Natural killer cell (primary cell): ENCODE measurements at places on chromosomes 5 and 9. TPM values are rescaled to one million over a fixed set of nuclear protein-coding genes. Genes with fewer than 3 reads are reported as not detected.

ADAMTS16 gene
- total RNA-seq, result not detected

HK3 gene
- 6.6 TPM for total RNA-seq

SPEF2 gene
- 13.1 TPM for total RNA-seq

FXN gene
- 11.5 TPM for total RNA-seq

SLC9A3 gene
- 1.1 TPM for total RNA-seq

FOXD4L6 gene
- not detected for total RNA-seq

PCDHGB6 gene
- 2.1 TPM for total RNA-seq

ALG2 gene
- total RNA-seq, result 23.2 TPM

PCDHA4 gene
- total RNA-seq, result not detected

SGCD gene
- 0.32 TPM for total RNA-seq

RGS7BP gene
- not detected for total RNA-seq

SHISAL2B gene
- total RNA-seq, result not detected

TRIM36 gene
- total RNA-seq, result 0.25 TPM
